ENCODE measurements at places on chromosomes 4 and X.

- DNase-seq: no peak
Observed at GRCh38 chrX:112642349-112642748, 37.4 kb downstream of the LHFPL1 start.

GRCh38 chr4:33722800-33723516 is 2521.4 kb downstream of the ARAP2 start:
- DNase-seq: no peak

GRCh38 chr4:124111922-124112321 is 600.6 kb downstream of the ANKRD50 start:
- no peak for DNase-seq

- no peak for DNase-seq
Observed at GRCh38 chrX:12223650-12224049, 85.4 kb downstream of the FRMPD4 start.

GRCh38 chr4:4408132-4408523 is 21.2 kb downstream of the NSG1 start:
- no peak for DNase-seq

DNA sequence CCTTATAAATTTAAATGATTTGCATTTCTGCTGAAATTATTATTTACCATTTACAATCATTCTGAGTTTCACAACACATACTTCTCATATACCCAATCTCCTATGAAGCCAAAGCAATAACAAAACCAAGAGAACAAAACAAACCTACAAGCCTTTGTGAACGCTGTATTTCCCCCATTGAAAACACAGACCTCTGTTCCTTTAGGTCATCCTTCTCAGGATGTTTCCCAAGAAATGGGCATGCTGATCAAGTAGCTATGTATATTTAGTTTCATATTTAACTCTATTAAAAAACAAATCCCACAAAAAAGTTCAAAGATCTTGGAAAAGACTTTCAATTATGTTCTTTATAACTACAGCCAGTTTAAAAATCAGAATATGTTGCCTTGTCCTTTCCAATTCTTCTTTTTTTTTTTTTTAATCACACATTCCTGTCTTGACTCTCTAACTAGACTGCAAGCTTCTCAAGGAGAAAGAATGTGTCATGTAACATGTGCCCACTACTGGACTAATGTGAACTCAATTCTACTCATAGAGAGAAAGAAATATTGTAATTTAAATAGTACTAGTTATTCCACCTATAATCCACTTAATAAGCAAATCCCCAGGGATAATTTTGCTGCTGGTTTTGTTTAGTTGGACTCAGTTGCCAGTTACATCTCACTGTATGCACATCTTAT is 84.3 kb upstream of the PRSS48 start:
- DNase-seq: no peak

Data from GM12891 (cell line).